ENCODE measurements at places on chromosomes 3 and 15.

DNA sequence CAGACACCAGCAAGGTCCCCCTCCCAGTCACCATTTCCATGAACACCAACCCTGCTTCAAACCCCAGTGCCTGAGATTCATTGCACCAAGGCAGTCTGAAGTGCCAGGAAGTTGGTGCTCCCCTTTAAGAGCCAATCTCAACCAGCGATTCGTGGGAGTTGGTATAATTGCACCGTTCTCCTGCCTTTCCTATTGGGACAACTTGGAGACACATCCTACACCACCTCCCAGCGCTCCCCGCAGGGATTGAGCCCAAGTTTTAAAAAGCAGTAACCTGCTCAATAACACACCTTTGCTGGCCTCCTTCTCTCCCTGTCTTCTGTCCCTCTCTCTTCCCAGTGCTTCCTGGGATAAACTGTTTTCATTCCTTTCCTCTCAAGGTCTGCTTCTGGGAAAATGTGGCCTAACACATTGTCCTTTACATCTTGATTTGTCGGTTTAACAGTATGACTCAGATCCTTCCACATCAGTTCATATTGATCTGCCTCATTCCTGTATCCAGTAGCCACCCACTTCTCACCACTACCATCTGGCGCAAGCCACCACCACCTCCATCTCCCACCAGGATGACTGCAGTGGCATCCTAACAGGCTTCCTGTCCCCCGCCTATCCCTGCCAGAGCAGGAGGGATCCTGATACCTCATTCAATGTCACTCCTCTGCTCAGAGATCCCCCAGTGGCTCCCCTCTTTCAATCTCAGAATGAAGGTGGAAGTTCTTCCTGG, 37.8 kb upstream of the HRH1 start:
- DNase-seq = no peak

DNA sequence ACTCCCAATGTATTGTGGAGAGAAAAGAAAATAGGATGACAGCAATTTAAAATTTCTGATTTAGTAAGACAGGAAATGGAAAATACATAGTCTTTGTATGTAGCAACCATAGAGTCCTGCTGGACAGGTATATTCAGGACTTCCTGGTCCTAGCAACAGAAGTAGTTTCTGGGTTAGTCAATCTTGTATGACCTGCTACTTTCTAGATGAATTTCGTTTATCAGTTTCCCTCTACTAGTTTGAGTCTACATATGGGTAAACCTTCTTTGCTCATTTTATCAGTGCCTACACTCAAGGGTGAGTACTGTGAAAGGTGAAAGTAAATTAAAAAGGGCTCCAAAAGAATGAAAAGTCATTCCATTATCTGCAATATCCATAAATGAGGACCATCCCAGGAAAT, 309.8 kb downstream of the UNC13C start:
- DNase-seq = no peak

GRCh38 chr3:17571686-17572085, 170.7 kb downstream of the TBC1D5 start:
- DNase-seq = no peak

DNA sequence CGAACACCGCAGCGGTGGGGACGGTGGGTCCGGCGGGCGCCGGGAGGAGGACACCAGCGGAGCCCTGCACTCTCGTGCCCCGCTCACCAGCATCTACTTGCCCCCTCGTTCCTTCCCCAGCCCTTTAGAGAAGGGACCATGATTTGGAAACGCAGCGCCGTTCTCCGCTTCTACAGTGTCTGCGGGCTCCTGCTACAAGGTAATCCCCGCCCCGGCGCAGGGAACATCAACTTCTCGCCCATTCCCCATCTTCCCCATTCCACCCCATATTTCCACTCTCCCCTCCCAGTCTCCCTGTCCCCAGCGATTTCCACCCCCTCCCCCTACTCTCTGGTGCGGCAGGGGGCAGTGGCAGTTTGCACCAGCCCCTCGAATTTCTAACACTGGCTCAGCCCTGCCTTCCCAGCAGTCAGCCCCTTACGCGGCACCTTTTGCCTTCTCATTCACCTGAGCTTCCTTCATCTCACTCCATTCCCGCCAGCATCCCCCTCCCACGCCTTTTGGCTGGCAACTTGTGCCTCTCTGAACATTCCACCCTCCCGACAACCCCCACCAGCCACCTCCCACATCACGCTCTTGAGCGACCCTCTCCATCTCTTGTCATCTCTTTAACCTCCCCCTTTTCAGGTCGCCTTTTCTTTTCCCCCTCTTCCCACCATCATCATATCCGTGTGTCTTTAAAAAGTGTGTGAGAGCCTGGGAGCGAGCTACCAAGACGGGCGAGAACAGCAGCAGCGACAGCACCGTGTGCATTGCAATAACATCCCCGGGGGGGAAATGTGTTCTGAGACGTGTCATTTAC, 882 bp downstream of the CADM2 start:
- no peak for DNase-seq

DNA sequence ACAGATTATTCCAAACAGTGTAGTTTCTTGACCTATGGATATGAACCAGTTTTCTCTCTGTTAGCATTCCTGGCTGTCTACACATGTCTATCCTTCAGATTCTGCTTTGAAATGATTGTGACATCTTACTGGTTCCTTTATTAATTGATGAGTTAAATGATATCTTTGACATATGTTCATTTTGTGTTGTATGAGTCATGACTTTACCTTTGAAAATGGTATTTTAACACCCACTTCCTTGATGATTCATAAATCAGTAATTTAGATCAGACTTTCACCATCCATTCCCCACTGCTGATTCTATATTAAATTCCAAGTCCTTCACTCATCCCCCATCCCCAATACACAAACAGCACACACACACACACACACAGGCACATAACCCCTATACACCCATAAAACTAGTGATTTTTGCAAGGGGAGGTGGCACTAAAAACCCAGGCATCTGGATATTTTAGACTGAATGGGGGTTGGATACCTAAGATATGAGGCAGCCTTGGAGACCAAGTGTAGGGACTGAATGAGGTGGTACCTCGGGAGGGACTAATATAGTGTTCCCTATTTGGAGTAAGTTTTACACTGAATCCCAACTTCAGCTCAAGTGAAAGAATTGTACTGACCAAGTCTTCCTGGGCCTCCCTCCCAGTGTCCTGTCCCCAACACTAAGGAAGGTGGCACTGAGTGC, 9.7 kb downstream of the CCK start:
- no peak for DNase-seq

GRCh38 chr15:38541026-38541425, 23.6 kb downstream of the RASGRP1 start:
- no peak for DNase-seq

DNA sequence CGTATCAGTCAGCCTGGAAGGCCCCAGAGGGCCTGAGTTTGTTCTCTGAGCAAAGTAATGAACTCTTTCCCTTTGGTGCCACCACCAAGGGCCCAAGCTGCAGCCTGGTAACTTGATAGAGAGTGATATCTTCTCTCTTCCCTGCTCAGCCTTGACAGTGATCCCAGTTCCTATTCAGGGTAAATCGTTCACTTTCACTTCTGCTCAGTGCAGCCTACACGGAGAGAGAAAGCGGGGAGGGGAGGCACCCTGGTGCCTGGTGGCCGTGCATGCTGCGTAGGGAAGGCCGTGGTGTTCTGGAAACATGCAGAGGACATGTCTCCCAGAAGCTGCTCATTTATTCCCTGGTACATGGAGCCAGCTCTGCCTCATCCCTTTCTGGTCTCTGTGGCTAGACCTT, 54.9 kb downstream of the KIF9 start:
- DNase-seq = no peak

DNA sequence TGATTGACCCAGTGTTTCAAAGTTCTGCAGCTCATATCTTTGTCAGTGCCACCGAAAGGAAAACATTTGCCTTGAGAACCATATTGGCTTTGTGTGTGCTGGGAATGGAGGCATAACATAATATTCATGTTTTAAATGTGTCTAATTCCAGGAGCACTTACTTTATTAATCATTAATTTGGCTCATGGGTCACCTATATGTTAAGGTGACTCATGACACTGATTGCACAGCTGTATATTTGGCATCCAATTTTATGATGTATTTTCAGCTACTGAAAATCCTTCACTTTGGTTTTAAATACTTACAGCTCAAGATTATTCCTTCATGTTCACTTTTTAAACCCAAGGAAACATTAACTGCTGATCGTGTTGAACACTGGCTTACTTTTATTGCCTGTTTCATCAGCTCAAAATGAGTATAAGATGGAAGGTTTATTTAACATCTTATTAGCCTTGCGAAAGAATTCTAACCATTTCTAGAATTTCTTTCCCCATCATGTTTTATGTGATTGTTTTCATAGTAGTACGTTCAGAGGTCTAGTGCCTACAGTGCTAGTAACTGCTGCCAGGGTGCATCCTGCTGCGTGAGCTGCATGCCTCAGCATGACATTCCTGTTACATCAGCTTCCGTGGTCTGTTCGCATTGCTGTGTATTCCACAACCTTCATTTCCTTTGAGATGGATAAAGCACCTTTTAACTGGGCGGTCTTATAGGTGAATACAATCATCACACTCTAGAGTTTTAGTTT, 63.7 kb downstream of the LRCH3 start:
- DNase-seq = no peak

- no peak for DNase-seq
Measured at GRCh38 chr3:32961189-32961715, 9.8 kb downstream of the CCR4 start.

GRCh38 chr3:25536521-25537391, 108.7 kb downstream of the RARB start:
- DNase-seq = no peak

GRCh38 chr15:75832114-75832513, 11.1 kb upstream of the UBE2Q2 start:
- DNase-seq = no peak

DNA sequence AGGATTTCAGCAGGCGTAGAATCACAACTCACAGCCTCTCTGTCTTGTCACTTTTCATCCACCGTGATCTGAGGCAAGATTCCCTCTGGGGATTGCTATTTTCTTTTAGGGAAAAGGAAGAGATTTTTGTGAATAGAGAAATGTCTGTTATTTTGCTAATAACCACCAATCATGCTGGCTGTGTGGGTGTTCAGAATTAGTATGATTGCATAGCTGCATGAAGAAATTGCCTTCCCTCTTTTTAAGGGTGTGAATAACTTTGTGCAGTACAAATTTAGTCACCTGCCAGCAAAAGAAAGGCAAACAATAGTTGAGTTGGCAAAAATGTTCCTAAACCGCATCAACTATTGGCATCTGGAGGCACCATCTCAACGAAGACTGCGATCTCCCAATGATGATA, 60.8 kb downstream of the KAT2B start:
- DNase-seq = no peak

- no peak for DNase-seq
Measured at GRCh38 chr15:96344060-96344705, 13.7 kb downstream of the NR2F2 start.

GRCh38 chr3:20111836-20112235, 71.6 kb downstream of the KAT2B start:
- no peak for DNase-seq

DNA sequence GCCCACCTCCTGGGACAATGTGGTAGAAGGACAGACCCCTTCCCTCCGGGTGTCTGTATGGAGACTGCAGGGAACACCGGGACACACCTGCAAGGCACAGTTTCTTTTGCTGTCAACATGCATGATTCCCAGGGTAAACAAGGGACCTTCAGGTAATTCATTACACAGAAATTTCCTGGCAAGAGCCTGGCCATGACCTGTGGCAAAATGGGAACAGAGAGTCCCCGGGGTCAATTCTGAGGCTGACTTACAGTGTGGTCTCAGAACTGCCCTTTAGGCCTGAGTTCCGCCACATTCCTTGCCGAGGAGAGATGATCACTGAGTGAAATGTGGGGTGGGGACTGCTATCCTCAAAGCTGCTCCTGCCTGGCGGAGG, 6.3 kb downstream of the STARD5 start:
- no peak for DNase-seq

GRCh38 chr15:36793205-36793873, 213.9 kb downstream of the CDIN1 start:
- DNase-seq = no peak

GRCh38 chr15:99605490-99605931, 39.7 kb downstream of the MEF2A start:
- DNase-seq = no peak

DNA sequence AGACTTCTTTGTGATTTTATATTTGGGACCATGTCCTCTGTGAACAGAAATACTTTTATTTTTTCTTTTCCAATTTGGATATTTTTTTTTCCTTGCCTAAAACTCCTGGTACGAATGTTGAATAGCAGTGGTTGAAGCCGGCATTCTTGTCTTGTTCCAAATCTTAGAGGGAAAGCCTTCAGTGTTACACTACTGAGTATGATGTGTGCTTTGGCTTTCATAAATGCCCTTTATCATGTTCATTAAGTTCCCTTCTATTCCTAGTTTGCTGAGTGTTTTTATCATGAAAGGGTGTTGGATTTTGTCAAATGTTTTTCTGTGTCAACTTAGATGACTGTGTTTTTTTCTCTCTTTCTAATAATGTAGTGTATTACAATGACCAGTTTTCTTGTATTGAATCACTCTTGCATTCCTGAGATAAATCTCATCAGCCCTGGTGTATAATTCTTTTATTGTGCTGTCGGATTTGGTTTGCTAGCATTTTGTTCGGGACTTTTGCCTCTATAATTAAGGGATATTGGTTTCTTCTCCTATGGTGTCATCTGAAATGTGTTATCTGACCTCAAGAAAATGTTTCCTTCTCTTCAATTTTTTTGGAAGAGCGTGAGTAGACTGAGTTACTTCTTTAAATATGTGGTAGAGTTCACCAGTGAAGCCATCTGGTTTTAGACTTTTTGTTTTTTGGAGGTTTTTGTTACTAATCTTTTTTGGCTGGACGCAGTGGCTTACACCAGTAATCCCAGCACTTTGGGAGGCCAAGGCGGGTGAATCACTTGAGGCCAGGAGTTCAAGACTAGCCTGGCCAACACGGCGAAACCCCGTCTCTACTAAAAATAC, 33.3 kb downstream of the MAP1A start:
- no peak for DNase-seq

- no peak for DNase-seq
Measured at GRCh38 chr3:186536883-186537844, 7.0 kb downstream of the CRYGS start.

All from stimulated activated CD8-positive, alpha-beta memory T cell treated with anti-CD3 and anti-CD28 coated beads, Interleukin-7, amount 100 ng/mL, for 48 hours (primary cell).